ENCODE measurements at places on chromosomes 13 and 19. TPM values are rescaled to one million over a fixed set of nuclear protein-coding genes. Genes with fewer than 3 reads are reported as not detected.

GRCh38 chr13:114032126-114032799, 58.4 kb upstream of the C13orf46 start:
- peaks cover 63% of the 10 kb centered on the region for H3K36me3 ChIP-seq
- no peak overlapping the region for H3K4me3 ChIP-seq
- peak overlapping the region; percentile 61 for H3K27ac ChIP-seq

ZNF285 gene
- total RNA-seq, result 14.8 TPM

- no peak overlapping the region for H3K4me3 ChIP-seq
- no peak for DNase-seq
- H3K27me3 ChIP-seq, result no peaks in the 10 kb centered on the region
- no peaks in the 10 kb centered on the region for H3K36me3 ChIP-seq
- H3K27ac ChIP-seq, result no peak overlapping the region
Measured at GRCh38 chr13:92126399-92126798, 728.0 kb downstream of the GPC5 start.

DNA sequence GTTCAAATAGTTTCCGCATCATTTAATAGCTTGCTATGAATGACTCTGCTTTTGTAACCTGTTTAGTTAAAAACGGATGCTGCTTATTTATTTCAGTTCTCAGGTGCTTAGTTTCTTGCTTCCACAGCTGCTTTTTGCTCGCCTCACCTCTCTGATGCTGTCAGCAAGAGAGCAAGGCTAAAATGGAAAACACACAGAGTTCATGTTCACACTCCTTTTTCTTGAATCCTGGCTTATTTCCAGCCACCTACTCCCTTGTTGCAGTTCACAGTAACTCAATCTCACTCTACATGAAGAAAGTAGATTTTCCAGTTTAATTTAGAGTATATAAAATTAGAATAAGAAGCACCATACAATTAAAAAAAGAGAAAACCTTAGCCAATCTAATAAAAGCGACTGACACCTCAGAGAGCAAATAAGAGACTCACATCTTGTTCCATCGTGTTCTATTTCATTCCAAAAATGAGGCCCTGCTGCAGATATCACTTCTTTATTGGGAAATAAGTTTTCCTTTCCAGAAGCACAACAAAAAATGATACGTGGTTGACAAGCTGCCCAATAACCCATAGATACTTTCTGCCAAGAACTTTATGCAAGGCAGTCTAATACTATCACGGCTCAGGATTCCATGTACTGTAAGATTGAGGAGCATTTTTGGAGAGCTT, 326.1 kb upstream of the SLITRK1 start:
- no peak overlapping the region for H3K27ac ChIP-seq
- H3K27me3 ChIP-seq, result no peaks in the 10 kb centered on the region
- H3K4me1 ChIP-seq, result no peaks in the 10 kb centered on the region
- no peaks in the 10 kb centered on the region for H3K36me3 ChIP-seq
- H3K4me3 ChIP-seq, result no peak overlapping the region

DNA sequence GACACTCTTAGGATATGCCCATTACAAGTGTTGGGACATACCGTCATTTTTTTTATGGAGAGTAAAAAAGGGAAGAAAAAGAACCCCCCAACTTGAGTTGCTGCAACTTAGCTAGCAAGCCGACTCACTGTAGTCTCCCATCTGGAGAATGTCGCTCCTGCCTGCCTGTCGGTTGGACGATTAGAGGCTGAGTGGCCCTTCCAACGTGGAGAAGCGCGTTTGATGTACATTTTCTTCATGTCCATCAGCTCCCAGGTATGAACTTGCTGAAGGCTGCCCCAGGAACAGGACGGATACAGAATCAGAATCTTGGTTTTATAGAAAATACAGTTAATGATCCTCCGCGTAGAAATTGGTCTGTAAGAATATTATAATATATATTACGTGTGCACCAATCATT, 189.0 kb upstream of the SOX1 start:
- H3K4me3 ChIP-seq, result no peak overlapping the region
- no peak for DNase-seq
- no peaks in the 10 kb centered on the region for H3K27me3 ChIP-seq
- H3K27ac ChIP-seq, result no peak overlapping the region
- H3K36me3 ChIP-seq, result no peaks in the 10 kb centered on the region
